ENCODE measurements at places on chromosomes 4 and X.

- no peak for DNase-seq
Observed at GRCh38 chr4:163591614-163592020, 97.1 kb downstream of the TMA16 start.

GRCh38 chr4:139191373-139191772 is 14.4 kb upstream of the ELF2 start:
- DNase-seq, result no peak

GRCh38 chrX:131918839-131919238 is 104.3 kb upstream of the STK26 start:
- no peak for DNase-seq

DNA sequence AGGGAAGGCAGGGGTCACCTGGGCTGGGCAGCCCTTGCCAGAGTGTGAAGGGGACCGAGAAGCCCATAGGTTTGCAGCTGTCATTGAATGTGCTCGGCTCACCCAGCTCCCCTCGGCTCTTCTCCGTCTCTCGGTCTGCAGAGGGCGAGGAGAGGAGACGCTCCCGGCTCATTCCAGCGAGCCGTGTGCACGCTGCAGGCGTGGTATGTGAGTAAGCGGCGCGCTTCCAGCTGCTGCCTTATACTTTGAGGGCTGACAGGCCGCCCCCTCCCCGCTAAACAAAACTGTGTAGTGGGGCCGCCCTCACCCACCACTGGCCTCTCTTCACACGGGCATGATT is 23.0 kb upstream of the BCORL1 start:
- DNase-seq, result no peak

- peak; percentile 56 for DNase-seq
Observed at GRCh38 chr4:109816082-109816442, 500 bp downstream of the GAR1 start.

- no peak for DNase-seq
Observed at GRCh38 chr4:128424527-128425497, 137.2 kb upstream of the PGRMC2 start.

GRCh38 chr4:23957465-23957864 is 67.6 kb upstream of the PPARGC1A start:
- DNase-seq, result no peak

- peak; percentile 51 for DNase-seq
Observed at GRCh38 chr4:148444296-148445070, 2.3 kb upstream of the NR3C2 start.
